Activated naive CD4-positive, alpha-beta T cell treated with anti-CD3 and anti-CD28 coated beads, Interleukin-2, amount 10 ng/mL, durations not matched to agents 7 days and 5 days (primary cell): ENCODE measurements at places on chromosomes 3 and 15.

- DNase-seq: no peak
Observed at GRCh38 chr15:33846862-33847261, 121.4 kb upstream of the CHRM5 start.

- no peak for DNase-seq
Observed at GRCh38 chr3:152909180-152909883, 74.4 kb downstream of the P2RY1 start.

- no peak for DNase-seq
Observed at GRCh38 chr3:65761446-65762234, 277.1 kb downstream of the MAGI1 start.

GRCh38 chr3:143975554-143976152 lies 4.0 kb downstream of the DIPK2A start:
- no peak for DNase-seq

DNA sequence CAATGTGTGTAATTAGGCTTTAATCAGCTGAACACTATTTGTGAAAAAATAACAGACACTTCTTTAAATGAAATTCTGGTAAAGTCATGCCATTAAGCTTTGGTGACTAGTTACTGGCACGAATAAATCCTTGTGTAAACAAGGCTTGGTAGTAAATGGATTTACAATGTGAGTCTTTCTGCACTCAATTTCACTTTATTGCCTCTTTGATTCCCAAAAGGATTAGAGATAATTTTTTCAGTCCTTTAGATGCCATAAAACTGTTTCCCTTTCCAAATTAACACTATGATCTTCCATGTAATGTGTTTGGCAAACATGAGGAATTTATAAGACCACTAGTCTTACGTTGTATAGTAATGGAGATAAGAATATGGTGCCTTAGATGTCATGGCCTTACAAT lies 339.5 kb upstream of the DNAJC19 start:
- DNase-seq: no peak

- DNase-seq: no peak
Observed at GRCh38 chr3:66477856-66478255, 23.0 kb downstream of the LRIG1 start.

- no peak for DNase-seq
Observed at GRCh38 chr3:195208631-195209030, 62.3 kb downstream of the XXYLT1 start.

GRCh38 chr3:46690798-46691197 lies 2.7 kb downstream of the ALS2CL start:
- peak; percentile 34 for DNase-seq

DNA sequence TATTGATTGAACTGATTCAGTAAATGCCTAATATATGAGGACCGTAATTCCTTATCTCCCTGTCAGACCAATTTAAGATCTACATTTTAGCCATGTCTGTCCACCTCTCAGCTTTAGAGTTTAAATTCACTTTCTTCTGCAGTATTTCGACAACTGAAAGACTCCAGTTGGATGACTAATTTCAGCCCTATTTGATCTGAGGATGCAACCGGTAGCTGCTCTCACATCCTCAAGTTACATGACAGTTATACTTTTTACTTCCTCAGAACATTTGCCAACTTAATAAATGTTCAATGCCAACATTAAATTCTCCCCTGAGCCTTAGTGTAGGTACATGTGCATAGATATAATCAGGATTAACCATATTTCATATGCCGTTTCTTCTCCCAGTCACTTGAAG lies 2.5 kb upstream of the HHLA2 start:
- DNase-seq: no peak

- no peak for DNase-seq
Observed at GRCh38 chr3:48394391-48394790, 22.4 kb downstream of the FBXW12 start.

GRCh38 chr3:65284961-65285360 lies 597.2 kb upstream of the ADAMTS9 start:
- no peak for DNase-seq

GRCh38 chr3:66642484-66642883 lies 141.7 kb upstream of the LRIG1 start:
- no peak for DNase-seq

GRCh38 chr15:78709263-78709882 lies 68.4 kb upstream of the CHRNB4 start:
- peak; percentile 76 for DNase-seq

DNA sequence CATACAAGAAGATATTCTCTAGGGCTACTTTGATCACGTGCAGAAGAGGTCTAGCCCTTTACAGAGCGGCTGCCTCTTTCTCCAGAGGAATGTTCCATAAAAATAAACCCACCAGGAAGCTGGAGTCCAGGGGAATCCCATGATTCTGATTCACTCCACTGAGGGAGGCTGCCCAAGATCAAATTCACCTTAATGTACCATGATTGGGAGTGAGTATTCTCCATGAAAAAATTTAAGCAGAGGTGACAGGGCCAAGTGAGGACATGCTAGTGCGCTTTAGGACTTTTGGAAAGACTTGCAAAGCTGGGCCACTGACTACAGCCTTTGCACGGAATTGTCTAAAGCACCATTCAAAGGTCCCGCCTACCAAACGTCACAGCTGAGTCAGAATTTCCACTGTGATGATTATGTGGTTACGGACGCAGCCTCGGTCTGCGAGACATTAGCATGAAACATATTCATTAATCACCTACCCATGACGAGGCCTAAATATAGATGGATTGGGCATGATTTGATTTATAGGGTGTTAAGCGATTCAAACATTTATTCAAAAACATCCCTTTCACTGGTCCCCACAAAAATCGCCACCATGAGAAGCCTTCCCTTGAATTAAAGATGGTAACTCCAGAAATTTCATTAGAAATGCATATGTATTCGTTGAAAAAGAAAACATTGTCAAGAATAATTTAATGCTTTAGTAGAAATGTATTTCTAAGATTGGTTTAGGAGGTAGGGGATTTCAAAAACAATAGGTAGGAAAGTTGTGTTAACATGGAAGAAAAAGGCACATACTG lies 152.6 kb downstream of the GREM1 start:
- no peak for DNase-seq

- peak; percentile 49 for DNase-seq
Observed at GRCh38 chr15:98658831-98659699, 10.7 kb downstream of the IGF1R start.

- DNase-seq: no peak
Observed at GRCh38 chr15:39248204-39248603, 332.7 kb upstream of the THBS1 start.

GRCh38 chr3:72426618-72427397 lies 421.4 kb downstream of the SHQ1 start:
- DNase-seq: no peak

GRCh38 chr3:138781012-138781470 lies 53.7 kb downstream of the PIK3CB start:
- peak; percentile 76 for DNase-seq

DNA sequence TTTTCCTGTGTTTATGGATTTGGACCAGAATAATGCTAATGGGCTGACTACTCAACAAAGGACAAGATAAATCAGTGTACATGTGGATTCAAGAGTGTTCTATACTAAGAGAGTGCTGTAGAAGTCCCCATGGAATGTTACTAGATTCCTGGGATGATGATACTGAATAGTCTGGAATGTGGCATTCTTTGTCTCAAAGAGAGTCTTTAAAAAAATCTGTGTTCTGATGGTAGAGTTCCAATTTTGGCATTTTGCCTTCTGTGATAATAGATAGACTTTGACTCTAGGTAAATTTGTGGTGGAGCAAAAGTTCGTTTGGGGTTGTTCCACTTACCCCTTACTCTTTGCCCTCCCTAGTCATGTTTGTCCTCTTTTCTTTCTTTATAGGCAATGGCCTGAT lies 43.7 kb downstream of the NMD3 start:
- no peak for DNase-seq

- DNase-seq: no peak
Observed at GRCh38 chr15:55660153-55660552, 72.0 kb upstream of the PYGO1 start.

- no peak for DNase-seq
Observed at GRCh38 chr3:127493924-127494646, 96.4 kb downstream of the TPRA1 start.

- no peak for DNase-seq
Observed at GRCh38 chr3:33954956-33955355, 156.5 kb downstream of the PDCD6IP start.

DNA sequence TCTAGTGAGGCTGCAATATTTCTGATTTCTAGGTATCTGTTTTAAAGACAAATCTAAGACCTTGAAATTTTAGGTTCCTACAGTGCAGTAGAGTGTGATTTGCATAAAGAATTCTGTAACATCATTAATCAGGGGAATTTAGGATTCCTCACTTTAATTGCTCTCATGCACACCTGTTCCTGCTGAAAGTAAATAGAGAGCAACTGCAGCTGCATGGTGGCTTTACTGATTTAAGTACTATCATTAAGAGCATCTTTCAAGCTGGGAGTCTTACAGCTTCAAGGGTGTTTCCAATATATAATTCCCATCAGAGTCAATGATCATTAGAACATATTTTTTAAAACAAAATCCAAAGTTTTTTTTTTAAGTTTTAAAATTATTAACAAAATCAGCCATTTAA lies 36.0 kb upstream of the C3orf70 start:
- DNase-seq: no peak

GRCh38 chr3:114376516-114377185 lies 82.8 kb downstream of the TIGIT start:
- no peak for DNase-seq

DNA sequence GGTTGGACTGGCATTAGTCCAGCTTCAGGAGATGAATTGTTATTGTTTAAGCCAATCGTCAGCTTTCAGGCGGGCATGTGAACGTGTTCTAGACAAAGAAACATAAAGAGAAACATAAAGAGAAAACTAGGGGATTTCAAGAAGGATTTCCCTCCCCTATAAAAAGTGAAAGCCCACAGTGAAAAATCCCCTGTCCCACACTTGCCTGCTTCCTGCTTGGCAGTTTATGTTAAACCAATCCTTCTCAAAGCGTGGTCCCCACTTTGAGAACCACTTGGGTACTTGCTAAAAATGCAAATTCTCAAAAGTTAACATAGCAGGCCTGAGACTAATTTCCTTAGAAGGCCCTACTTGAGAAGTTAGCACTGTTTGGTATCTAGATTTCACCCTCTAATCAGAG lies 293.0 kb upstream of the SOX14 start:
- no peak for DNase-seq

DNA sequence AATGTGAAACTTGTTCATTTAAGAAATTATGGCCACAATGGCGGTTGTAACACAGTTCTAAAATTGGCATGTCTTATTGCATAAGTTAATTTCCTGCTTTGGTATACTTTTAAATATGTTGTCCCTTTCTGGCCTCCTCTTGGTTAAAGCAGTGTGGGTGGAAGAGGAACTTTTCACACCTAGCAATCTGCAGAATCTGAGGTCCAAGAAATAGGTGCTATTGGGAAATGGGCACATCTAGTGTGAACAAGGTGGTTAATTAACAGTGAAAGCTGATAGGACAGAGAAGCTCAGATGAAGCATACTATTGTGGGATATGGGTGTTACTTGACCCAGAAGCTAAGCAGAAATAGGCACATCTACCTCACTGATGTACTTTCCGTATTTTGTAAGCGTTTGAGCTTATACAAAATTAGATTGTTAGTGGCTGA lies 10.6 kb downstream of the CMC1 start:
- DNase-seq: no peak

DNA sequence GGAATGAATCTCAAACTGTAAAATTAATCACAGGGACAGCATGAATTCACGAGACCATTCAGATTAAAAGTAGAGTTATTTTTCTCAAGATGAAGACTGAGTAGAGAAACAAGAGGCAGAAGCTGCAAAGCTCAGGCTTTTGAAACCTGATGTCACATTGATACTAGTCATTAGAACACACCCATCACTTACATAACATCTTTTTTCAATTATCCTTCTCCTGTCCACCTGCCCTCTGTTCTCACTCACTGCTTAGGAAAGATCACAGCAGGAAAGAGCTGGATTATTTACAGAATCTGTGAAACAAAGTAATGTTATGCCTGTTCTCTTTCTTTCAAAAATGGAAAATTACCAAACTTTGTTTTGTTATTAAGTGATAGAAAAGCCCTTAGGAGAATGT lies 72.0 kb upstream of the CDAN1 start:
- no peak for DNase-seq

DNA sequence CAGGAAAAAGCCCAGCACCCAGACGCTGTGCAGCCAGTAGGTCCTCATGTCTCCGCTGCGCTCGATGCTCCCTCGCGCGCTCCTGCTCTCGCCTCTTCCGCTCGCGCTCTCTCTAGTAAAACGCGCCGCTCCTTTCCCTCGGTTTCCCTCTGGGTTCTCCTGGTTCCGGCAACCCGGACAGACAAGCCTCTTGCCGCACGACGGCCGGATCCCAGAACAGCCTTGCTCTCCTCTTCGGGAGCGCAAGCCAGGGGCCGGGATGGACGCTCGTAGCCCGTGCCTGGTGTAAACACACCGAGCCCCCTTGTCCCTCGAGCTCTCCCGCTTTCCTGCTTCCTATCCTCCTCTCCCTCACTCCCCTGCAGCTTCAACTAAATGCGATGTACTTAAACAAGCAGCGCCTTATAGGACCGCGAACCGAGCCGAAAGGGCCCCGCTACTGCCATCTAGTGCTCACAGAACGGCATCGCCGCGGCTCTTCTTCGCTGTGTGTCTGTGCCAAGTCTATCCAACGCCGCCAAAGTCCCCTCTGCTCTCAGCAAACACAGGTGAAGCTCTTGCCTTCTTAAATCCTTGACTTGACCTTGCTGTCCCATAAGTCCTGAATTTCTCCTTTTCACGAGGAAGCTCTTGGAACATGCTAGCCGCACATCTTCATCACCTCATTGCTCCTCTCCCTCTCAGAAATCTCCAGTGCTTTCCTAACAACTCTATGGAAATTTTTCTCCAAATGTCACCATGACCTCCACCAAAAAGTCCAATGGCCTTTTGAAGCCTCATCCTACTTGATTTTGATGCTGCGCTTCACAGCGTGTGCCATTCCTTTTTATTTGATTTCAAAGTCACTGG lies 1037.2 kb downstream of the IGSF11 start:
- DNase-seq: peak; percentile 66

- DNase-seq: no peak
Observed at GRCh38 chr3:13194285-13195209, 121.3 kb upstream of the IQSEC1 start.

- DNase-seq: no peak
Observed at GRCh38 chr15:39327005-39327730, 253.7 kb upstream of the THBS1 start.

DNA sequence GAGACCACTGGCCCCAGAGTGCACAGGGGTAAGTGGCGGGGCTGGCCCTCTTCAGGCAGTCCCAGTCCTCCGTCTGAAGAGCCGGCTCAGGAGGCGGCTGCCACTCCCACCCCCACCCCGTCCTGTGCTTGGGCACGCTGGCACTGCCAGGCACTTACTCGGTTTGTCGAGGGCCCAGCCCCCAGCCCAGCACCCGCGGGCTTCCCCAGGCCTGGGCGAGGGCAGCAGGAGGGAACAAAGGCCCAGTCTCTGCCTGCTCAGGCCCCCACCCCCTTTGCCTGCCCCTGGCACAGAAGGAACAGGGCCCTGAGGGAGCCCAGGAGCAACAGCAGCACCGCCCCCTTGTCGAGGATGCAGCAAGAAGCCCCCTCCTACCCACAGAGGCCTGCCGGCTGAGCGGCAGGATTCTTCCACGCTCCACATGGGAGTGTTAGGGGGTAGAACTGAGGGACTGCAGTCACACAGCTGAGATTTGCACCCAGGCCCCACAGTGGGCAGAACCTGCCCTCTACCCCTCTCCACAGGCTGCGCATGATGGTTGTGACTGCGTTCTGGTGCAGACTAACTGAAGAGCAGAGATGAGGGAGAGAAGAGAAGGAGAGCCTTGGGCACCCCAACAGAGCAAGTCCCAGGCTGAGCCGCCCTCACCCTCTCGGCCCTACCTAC lies 8.9 kb downstream of the DUSP7 start:
- no peak for DNase-seq
